ENCODE measurements at places on chromosomes 6 and 20.

DNA sequence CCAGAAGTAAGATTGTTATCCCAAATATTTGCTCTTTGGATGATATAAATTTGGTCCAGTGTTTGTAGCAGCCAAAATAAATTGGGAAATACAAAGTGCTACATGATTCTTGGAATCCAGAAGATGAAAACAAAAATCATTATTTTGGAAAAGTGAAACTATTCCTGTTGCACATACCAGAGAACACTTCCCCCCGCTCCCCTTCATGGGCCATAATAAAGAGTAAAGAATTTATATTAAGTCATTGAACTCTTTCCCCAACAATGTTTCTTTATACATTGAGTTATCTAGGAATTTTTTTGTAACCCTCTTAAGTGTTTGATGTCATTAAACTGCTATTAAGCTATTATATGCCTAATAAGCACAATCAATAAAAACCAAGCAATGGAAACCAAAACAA is 490.4 kb upstream of the HS3ST5 start:
- no peak for DNase-seq

DNA sequence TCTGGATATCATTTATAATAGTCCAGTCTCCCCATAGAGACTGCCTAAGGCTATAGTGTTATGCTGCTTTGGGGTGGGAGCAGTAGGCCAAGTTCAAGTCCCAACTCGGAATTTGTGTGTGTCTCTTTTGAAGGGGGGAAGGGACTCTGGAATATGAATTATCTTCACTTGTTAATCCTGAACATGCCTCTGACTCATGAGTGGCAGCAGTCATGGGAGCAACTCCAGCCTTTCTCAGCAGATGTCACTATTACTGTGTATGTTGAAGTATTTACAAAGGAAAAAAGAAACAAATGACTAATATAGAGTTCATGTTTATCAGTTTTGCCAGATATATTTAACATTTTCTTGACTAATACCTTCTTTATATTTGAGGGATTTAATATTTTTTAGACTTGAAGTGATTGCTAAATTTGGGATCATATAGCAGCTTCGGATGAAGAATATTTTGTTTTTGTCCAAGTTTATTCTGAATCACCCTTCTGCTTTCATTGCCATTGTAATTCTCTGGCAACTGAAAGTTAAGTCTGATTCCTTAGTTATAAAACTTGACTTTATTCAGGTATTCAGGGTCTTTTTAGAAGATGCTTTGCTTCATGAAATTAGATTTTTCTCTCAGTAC is 23.4 kb downstream of the FAM217A start:
- DNase-seq: peak; percentile 72

DNA sequence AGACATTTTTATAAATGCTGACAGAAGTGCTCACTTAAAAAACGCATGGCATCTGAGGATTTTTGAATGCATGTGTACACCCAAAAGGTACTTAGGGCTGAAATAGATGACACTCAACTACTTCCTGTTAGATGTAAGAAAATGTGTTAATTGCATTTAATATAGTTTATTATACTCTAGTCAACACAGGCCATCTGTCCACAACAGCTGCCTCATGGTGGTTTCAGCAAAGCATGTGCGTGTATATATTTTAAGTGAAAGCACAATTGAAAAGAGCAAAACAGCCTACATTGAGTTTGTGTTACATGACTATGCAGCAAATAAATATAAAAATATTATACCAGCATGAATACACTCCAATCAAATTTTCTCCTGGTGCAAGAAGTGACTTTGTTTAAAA is 1233.0 kb upstream of the EYS start:
- DNase-seq: no peak

DNA sequence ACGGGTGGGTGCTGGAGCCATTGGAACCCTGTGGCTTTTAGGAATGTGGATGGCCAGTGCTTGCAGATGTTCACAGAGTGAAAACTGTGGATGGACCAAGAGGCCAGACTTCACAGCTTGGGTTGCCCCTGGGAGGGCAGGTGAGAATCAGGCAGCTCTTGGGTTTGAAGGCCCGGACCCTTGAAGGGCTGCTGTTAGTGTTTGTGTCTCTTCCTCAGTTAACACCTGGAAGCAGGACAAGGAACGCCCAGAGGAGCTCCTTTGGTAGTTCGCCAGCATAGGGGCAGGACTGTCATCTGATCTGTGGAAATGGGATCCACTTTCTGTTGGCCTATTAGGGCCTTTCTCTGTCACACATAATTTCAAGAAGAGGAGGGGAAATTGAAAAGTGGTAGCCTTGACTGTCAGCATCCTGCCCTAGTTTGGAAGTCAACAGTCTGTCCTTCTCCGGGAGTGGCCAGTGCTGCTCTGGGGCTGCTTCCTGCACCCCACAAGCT is 43.6 kb downstream of the RIOK1 start:
- DNase-seq: no peak

- DNase-seq: no peak
Measured at GRCh38 chr6:158358450-158359077, 46.3 kb downstream of the TULP4 start.

GRCh38 chr6:164911151-164911550 is 398.3 kb downstream of the C6orf118 start:
- DNase-seq: no peak

GRCh38 chr20:9227896-9228615 is 159.2 kb downstream of the PLCB4 start:
- no peak for DNase-seq

- DNase-seq: no peak
Measured at GRCh38 chr6:164370773-164371172, 938.6 kb downstream of the C6orf118 start.

- no peak for DNase-seq
Measured at GRCh38 chr6:157219201-157220200, 103.8 kb downstream of the TMEM242 start.

Data from stromal cell of bone marrow (primary cell).